KG1 (cell line): ENCODE measurements at places on chromosomes 2 and 18.

DNA sequence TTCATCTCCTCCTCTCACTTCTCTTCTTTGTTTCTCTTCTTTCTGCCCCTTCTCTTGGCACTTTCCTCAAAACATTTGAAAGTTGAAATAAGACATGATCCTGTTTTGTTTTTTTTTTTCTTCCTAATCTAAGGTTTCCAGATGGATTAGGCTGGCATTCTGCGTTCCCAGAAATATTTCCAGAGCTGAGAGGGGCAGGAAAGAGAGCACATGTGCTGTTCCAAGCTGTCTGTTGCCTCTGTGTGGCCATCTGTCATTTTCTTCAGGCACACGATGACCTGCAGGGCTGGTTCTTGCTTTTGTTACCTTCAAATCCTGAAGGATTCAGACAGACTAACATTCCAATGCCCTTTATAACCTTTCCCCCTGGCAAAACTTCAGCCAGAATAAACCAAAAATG, 142.9 kb downstream of the RNF144A start:
- DNase-seq, result no peak

DNA sequence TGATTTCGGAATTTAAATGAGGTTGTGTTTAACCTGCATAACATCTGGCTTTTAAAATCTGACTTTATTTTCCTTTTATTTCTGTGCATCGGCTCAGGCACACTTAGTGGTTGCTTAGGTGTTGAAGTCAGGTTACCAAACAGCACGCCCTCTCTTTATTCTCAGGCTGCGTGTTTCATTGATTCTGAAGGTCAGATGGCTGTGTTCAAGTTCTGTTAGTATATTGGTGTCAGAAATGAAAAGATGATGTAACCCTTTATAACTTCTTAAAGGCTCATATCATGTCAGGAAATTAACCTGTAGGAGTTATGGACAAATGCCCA, 246.5 kb downstream of the LDLRAD4 start:
- DNase-seq, result no peak

- DNase-seq, result no peak
Observed at GRCh38 chr2:144071461-144071860, 448.5 kb downstream of the ZEB2 start.

DNA sequence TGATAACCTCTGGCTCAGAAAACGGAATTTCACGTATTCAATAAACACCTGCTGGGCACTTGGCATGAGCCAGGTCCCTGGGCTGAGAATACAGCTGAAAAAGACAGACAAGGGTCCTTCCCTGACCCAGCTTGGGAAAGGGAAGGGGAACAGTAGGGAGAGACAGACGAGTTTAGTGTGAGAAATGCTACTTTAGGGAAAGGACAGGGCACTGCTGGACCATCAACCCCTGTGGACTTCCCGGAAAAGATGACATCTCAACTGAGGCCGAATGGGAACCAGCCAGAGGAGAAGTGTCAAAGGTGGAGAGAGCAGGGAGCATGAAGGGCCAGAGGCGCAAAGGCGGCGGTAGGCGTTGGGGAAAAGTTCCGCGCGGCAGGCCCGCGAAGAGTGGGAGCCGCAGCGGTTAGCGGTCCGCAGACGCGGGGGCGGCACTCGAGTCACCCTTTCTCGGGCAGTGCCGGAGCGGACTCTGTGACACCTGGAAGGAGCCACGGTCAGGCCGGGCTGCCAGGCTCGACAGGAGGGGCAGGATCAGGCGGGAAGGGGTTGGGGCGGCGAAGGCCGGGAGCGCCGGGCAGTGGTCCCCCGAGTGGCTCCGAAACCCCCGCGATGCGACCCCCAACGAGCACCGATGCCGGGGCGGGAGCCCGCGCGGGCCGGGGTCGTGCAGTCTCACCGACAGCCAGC, 519 bp downstream of the TEX261 start:
- no peak for DNase-seq

DNA sequence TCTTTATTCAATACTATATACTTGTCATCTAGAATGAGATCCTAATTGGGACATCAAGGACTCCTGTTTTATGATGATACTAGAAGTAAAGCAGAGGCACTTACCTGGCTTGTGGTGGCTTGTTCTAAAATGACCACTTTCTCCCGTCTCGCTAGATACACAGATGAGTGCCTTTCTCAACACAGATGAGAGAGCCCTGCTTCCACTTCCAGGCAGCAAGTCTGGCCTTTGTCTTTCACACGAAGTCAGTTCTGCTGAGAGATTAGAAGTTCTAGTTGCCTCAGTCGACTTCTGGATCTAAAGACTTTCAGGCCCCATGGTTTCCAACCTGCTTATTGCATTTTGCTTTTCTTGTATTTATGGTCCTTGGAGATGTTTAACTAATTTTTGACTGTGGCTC, 70.3 kb downstream of the PPP1R1C start:
- no peak for DNase-seq

GRCh38 chr2:146366276-146366675, 1478.6 kb upstream of the ACVR2A start:
- no peak for DNase-seq

DNA sequence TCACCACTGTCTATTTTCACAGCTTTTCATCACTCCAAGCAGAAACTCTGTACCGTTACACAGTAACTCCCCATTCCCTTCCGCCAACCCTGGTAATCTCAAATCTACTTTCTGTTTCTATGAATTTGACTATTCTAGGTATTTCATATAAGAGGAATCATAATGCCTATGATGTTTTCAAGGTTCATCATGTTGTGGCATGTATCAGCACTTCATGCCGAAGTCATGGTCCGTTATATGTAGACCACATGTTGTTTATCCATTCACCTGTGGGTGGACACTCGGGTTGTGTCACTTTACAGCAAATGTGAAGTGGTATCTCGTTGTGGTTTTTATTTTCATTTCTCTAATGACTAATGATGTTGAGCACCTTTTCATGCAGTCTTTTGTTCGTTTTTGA, 21.6 kb downstream of the CPSF3 start:
- DNase-seq, result no peak

DNA sequence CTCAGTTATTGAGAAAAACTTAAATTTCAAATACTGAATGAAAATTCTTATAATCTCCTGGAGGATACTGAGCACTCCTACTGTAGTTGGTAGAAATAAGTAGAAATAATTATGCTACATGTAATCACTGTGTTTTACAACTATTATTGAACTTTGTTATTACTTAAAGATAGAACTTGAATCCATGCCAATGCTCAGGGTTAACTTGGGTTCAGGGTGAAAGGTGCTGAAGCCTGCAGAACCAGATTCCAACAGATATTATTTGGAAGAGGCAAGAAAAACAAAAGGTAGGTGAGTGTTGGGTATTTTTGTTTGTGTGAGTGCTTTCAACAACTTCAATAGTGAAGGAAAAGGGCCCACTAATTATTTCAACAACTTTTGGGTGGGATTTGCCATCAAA, 10.4 kb downstream of the IDH1 start:
- DNase-seq, result no peak

DNA sequence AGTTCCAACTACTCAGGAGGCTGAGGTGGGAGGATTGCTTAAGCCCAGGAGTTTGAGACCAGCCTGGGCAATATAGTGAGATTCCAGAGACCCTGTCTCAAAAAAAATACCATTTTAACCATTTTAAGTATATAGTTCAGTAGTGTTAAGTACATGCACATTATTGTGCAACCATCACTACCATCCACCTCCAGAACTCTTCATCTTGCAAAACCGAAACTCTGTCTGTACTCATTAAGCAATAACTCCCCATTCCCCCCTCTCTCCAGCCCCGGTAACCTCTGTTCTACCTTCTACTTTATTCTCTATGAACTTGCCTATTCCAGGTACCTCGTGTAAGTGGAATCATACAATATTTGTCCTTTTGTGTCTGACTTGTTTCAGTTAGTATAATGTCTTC, 86.4 kb downstream of the GFPT1 start:
- no peak for DNase-seq

DNA sequence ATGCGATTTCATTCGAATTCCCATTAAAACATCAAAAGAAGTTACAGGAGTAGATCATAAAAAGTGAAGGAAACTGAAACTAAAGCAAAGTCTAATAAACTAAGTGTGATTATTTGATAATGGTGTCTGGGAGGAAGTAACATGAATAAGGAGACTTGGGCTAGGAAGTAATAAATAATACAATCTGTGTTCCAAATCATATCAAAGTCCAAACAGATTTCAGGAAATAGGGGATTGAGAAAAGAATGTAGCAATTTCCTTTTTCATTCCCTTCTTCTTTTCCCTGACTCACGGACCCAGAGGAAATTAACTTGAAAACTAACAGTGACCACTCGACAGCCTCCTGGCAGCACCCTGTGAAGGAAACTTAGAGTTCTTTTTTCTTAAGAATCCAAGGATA, 758.4 kb upstream of the GCFC2 start:
- DNase-seq, result no peak

GRCh38 chr2:144834998-144835633, 315.2 kb upstream of the ZEB2 start:
- no peak for DNase-seq

GRCh38 chr2:172108587-172108930, 5.9 kb upstream of the DLX2 start:
- DNase-seq, result no peak

DNA sequence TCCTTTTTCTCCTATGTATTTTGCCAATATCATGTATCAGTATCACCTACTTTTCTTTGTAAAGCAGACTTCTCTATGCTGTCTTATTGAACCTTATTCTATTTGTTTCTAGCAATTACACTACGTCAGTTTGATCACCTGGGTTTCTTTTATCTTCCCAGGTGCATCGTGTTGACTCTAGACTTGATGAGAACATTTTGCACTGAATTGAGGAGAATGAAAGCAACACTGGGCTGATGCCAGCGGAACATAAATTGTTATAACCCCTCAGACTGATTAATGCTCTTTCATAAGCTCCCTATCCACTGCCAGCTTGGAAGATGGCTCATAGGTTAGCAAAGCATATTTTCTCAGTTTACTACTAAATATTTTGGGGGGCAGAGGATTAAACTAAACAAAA, 140.6 kb downstream of the EPHA4 start:
- DNase-seq, result no peak

DNA sequence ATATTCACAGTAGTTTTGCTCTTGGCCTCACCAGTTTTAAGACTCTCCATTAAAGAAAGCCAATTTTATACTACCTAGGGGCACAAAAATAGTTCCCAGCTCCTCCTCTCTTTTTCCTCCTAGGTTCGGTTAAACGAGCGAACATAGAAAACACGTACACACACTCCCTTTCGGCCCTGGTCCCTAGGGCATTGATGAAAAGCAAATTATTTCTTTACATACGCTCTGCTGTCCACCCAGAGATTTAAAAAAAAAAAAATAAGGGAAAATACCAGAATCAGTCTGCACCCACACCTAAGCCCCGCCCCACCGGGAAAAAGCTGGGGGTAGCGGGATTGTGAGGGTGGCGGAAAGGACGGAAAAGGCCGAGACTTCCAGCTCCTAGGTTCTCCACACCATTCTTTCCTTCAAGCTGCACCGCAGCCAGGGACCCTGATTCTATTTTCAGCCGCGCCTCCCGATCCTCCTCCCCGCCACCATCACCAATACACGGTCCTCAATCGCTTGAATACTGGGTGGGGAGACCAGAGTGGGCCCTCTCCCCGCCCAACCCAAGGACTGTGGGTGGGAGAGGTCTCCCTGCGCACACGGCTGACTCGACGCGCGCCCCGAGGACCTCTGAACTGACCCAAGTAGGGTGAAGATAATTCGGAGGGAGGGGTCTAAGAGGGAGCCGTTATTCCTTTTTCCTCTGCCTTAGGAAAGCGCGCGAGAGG, 769 bp downstream of the ATF2 start:
- no peak for DNase-seq

DNA sequence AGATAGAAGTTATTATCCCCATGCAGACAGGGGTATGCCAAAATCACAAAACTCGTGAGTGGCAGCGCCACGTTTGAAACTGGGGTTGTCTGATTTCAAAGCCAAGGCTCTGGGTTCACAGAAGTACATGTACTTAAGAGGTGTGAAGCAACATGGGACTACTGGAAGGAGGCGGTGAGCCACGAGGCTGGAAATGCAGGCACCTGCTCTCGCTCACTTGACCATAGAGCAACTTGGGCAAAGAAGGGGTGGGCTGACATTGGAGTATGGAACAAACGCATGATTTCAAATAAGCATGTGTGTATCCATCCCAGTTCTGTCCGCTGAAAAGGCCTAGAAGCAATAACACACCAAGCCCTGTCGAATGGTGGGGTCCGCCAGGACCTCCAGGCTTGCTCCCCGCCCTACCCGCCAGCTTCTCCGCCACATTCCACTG, 593 bp upstream of the ACTR2 start:
- no peak for DNase-seq

DNA sequence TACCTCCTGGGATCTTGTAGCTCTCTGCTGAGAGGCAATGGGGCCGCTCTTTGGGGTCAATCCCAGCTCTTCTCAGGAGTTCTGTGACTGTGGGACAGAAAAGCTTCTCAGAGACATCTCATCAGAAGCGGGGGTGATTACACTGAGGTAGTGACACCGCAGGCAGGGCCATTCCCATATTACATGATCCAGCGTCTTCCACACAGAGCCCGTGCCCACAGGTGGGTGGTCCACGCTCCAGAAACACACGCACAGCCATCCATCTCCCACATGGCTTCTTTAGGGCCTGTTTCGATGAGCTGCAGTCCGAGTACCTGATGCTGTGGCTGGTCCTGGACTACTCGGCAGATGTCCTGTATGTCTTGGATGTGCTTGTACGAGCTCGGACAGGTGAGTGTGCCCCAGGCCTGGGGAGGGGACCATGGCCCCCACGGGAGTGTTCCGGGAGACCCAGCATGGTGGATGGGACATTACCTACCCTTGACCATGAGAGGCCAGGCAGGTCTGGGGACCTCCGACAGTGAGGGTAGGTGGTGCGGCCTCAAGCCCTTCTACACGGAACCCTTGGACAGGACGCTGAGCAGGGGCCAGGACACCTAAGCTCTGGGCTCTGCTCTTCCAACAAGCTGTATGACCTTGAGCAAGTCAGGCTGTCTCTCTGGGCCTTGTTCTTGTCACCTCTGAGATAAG, 45.5 kb downstream of the CNGA3 start:
- no peak for DNase-seq

- DNase-seq, result no peak
Observed at GRCh38 chr2:194917519-194917918, 739.5 kb upstream of the SLC39A10 start.

GRCh38 chr18:53142005-53142404, 802.0 kb downstream of the DCC start:
- no peak for DNase-seq

GRCh38 chr2:71156573-71156972, 26.1 kb downstream of the MPHOSPH10 start:
- no peak for DNase-seq

- no peak for DNase-seq
Observed at GRCh38 chr2:110100480-110100879, 15.1 kb downstream of the MALL start.

GRCh38 chr2:109125593-109126500, 3.2 kb upstream of the SH3RF3 start:
- DNase-seq, result no peak

DNA sequence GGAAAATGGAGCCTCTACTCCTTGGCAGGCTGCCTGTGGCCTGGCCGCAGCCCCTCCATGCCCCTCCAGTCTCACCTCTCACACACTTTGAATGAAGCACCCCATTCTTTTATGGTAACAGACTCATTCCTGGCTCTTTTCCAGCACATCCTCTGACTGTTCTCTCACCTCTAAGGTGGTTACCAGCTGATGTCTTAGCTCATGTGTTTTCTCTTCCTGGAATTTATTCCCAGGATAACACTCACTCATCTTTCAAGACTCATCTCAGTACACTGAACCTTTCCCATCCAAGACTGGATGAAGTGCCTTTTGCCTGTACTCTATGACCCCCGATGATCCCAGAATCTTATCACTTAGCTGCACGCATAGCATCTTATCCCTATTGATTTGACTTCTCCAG, 50.6 kb downstream of the SLC9A4 start:
- no peak for DNase-seq

- DNase-seq, result no peak
Observed at GRCh38 chr2:241818229-241818942, 9.4 kb downstream of the NEU4 start.
